ENCODE measurements at places on chromosomes 13 and 19.
A peak's percentile ranks its signal among the peaks of the same experiment; 100 is the strongest.

DNA sequence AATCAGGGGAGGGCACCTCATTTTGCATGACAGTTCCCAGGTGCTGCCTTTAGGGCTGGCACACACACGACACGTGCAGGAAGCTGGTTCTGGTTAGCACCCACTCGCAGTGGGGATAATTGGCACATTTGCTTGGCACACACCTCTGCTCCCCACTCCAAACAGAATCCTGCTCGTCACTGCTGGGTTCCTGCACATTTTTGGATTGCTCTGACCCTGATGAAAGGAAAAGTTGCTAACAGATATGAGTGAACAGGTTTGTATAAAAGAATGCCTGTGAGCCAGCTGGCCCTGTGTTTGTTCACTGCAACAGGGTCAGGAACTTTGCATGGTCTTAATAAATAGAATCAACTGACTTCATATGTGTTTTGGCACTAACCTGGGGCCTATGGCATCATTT lies 1500.4 kb downstream of the EFNB2 start:
- no peak for DNase-seq

DNA sequence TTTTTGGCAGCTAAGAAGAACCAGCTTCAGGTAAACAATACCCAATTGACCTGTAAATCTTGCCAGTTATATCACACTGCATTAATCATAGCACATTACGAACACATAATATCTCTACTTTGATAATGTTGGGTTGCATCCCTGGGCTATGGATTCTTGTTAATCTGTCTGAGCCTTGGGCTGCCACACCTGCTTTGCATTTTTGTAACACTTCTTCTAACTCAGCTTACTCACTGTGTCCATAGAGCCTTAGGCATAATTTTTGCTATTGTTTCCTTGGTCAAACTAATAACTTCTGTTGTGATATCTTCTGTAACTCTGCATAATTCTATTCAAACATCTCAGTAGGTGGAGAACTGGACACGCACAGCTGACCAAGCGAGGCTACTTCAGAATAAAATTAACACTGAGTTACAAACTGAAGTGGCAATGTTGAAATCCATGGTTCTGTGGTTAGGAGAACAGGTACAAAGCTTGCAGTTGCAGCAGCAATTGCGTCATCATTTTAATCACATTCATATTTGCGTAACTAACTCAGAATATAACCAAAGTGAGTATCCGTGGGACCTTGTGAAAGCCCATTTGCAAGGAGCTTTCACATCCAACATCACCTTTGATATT lies 6.4 kb downstream of the ZNF350 start:
- no peak for DNase-seq

DNA sequence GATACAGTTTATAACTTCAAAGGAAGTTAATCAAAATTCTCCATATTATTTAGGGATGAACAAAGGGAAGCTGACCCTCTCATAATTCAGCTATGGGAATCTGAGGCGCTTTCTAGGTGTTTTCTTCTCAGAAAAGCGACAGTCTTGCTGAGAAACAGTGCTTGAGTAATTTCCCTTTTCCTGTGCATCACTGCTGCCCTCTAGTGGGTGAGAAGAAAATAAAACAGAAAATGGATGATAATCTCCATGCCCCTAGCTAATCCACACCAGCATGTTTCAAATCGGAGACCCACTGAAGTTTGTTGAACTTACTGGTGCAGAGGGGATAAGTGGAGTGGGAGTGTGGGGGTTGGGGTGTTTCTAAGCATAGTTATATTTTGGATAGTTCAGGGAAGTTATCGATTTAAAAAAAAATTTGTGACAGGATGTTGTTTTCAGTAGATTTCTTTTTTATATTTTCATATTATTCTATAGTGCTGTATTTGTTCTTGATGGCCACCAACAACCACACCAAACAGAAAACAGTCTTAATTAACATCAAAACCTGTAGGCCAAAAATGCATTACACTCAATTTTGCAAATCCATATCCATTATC lies 21.4 kb downstream of the LCP1 start:
- peak; percentile 76 for DNase-seq

DNA sequence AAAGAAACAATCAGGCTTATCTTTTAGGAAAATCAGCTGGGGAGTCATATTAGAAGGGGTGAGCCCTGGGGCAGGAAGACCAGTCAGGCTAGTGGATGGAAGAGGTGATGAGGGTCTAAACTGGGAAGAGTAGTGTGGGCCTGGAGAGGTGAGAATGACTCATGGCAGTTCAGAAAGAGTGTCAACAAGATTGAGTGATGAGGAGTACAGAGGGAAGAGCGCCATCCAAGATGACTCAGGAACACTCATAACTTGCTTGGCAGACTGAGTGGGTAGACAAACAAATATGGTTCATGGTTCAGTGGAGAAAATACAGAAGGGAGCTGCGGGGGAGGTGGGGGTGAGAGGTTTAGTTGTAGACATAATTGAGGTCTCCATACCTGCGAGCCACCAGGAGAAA lies 17.3 kb upstream of the CLDN10 start:
- no peak for DNase-seq

DNA sequence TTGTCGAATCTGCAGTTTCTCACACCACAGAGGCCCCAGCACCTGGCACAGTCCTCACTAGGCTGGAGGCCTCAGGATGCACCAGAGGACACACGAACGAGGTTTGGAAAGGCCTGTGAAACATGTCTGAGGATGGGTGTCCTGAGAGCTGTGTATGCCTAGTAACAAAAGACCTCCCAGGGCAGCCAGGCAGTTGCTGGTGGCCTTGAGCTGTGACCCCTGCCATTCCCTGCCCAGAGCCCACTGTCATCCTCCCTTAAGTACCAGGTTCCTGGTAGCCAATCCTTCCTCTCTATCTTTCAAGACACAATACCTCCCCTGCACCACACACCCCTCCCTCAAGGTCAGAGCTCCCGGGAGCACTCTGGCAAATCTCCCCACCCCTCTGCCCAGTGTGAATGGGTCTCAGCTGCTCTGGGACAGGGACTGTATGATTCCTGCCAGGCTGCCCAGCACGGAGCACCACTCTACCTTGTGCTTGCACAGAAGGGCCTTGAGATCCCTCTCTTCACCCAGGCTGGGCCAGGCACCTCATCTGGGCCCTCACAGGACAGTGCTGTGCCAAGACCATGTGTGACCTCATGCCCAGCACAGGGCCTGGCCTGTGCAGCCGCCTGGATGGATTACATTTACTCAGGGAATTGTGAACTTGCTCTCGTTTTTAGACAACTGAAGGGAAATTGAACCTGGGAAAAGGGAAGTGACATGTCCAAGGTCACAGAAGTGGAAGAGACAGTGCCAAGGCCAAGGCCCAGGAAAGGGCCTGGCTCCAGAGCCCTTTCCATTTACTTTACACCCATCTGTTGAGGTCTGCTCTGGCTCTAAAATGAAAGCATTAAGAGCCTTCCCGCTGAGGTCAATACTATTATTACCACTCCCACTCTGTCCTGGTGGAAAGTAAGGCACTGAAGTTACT lies 2.2 kb downstream of the ZNF787 start:
- DNase-seq: no peak

- DNase-seq: peak; percentile 56
Measured at GRCh38 chr19:55605637-55606470, at the start of gene ZNF865. Gene ZNF865 (plus strand): TSS chr19:55605647. CDS start chr19:55613619, 7,972 bp downstream.

DNA sequence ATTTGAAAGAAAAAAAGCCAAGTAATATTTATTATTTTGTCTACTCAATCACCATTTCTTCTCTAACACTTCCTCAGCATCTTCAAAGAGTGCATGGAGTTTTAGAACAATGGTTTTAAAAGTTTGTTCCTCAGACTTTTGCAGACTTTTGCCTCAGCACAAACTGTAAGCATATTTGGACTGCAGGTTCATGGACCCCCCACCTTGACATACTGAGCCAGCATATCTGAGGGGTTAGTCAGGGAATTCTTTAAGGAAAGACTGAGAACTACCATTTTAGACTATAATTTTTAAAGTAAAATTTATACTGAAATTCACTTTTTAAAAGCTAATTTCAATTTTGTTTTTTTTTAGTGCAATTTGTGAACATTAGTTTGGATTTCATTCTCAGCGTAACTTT lies 1676.8 kb upstream of the PCDH20 start:
- no peak for DNase-seq

GRCh38 chr19:30780032-30780431 lies 407.8 kb downstream of the ZNF536 start:
- DNase-seq: no peak

DNA sequence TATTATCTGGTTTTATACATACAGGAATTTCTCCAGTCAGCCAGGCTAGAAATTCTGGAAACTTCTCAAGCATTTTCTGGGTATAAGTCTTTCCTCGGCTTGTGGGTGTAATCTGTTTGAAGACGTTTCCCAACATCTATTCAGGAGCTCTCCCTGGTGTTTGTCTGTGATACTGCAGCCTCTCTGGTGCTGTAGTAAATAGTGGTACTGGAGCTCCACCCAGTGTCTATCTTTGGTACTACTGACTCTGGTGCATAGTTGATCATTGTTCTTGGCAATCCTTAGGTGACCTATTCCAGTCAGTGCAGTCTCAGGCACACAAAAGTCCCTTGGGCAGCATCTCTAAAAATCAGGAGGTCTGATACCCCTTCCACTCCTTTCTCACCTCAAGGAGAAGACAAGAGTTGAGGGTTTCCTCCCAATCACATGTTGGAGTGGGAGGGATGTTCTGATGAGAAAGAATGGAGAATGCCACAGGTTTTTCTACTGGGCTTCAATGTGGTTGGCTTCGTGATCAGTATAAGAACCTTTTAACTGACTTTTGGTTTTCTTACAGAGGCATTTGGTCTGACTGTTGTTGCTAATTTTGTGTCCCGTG lies 115.5 kb downstream of the CYSLTR2 start:
- DNase-seq: peak; percentile 84
